8988T (cell line): ENCODE measurements at places on chromosomes 16 and 17.

DNA sequence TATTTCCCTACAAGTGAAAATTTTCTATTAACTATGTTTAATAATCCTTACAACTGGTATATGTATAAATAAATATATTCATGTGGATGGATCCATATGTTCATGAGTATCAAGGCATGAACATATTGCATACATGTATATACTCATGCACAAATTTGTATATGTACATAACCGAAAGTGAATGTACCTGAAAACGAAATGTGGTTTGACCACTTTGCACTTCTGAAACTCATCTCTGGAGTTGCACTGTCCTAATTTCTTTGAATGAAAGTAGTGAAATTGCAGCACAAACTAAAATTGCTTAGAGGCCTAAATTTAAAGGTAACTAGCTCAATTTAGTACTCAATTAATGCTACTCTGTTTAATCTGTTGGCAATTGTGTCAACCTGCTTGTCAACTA, 27.4 kb upstream of the GNAO1 start:
- DNase-seq: no peak

- DNase-seq: no peak
Measured at GRCh38 chr17:62791767-62792446, 16.2 kb downstream of the MARCHF10 start.

GRCh38 chr17:77453613-77454241, 313.0 kb downstream of the SEC14L1 start:
- no peak for DNase-seq

DNA sequence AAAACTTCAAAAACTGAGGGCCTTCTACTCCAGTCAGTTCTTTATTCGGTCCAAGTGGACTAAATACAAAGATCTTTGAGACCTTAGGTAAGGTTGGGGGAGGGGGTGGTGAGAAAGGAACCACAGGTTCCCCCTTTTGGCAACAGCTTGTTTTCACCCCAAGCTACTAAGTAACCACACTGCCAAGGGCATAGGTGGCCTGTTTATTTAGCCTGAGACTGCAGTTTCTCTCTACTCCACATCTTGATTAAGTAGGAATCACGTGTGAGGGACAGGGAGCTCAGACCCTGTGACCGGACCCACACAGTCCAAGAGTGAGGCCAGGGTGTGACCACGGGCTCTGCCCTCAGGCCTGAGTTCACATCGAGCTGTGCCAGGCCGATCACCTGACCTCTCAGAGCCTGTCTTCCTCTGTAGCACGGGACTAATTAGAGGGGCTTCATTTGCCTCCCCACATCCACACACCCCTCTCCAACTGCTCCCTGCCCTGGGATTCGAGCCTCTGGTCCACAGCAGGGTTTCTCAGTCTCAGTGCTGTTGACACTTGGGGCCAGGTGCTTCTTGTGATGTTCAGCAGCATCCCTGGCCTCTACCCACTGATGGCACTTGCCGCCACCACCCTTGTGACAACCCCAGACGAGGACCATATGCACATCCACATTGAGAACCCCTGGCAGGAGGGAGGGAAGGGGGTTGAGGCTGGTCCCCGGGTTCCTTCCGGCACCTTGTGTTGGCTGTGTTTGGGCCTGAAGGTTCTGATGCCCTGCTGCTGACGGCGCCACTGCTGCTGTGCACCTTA, 17.8 kb downstream of the ST6GALNAC2 start:
- no peak for DNase-seq
